ENCODE measurements at places on chromosomes 7 and 10. TPM values are rescaled to one million over a fixed set of nuclear protein-coding genes. Genes with fewer than 3 reads are reported as not detected.

DNA sequence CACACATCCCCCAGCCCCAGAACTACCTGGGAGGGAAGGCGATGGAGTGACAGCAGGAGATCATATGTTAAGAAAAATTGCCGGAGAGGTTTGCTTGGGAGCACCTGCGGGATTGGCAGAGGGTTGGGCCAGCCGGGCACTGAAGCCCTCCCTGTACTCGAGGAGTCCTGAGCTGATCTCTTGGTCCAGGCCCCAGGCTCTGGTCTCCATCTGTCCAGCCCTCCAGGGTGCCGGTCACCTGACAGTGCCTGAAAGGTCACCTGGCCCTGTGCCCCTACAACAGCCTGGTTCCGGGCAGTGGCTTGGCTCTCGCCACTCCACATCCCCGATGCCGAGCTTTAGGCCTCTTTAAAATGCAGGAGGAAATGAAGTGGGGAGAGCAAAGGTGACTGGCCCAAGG is 47.3 kb upstream of the PCBD1 start:
- DNase-seq = no peak

DNA sequence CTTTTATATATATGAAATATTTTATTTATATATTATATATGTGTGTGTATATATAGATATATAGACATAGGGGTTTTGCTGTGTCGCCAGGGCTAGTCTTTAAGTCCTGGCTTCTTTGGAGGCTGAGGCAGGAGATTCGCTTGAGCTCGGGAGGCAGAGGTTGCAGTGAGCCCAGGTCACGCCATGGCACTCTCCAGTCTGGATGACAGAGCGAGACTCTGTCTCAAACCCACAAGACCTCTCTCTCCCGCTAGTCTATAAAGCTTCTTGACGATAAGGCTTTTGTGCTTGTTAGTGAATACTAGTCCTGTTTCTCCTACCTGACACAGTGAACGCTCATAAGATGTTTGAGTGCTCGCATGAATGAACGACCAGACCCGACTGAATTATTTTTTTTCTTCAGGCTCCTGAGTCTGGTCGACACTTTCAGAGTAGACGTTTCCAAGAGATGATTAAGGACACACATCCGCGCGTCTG is 577 bp upstream of the DDX21 start:
- no peak for DNase-seq

Gene CASP7
- 41.2 TPM for total RNA-seq

DNA sequence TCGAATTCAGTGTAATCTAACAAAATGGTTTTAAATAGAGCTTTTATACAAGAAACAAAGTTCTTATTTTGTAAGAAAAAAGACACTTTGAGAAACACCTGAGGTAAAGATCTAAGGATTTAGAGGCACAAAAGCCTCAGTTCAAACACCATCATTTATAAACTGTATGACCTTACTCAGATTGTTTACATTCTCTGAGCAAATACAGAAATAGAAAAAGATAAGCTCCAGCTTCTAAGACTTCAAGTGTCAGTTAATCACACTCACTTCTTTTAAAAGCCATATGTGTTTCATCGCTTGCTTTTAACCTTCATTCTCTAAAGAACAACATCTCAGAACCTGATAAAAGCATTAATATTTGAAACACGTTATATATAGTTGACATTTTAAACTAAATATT is 27.9 kb downstream of the CADPS2 start:
- no peak for DNase-seq

GRCh38 chr10:84156768-84157167 is 16.8 kb upstream of the GPR15LG start:
- no peak for DNase-seq

- DNase-seq = peak; percentile 43
Measured at GRCh38 chr10:96578633-96579032, 8.2 kb downstream of the TM9SF3 start.

GRCh38 chr10:78802866-78803265 is 265.9 kb upstream of the ZMIZ1 start:
- no peak for DNase-seq

DNA sequence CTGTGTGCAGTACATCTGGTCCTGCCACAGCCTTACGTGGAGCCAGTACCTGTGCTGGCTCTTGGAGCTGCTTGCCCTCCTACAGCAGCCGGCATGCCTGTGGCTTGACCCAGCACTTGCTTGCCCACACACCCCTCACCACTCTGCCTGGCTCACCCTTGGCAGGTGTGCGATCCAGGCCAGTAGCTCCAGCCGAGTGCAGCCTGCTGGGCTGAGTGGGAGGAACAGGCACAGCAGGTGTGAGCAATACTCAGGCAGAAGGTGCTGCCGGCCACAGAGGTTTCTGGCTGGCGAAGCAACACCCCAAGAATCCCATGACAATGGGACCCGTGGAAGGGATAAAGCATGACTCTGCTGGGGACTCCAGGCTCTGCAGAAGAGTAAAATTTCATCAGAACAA is 173.5 kb upstream of the ADCY1 start:
- DNase-seq = peak; percentile 17

Gene ECD
- total RNA-seq = 33.7 TPM

GRCh38 chr7:87687653-87688254 is 59.6 kb downstream of the RUNDC3B start:
- no peak for DNase-seq

GRCh38 chr7:135840591-135840990 is 92.0 kb upstream of the FAM180A start:
- DNase-seq = no peak

DNA sequence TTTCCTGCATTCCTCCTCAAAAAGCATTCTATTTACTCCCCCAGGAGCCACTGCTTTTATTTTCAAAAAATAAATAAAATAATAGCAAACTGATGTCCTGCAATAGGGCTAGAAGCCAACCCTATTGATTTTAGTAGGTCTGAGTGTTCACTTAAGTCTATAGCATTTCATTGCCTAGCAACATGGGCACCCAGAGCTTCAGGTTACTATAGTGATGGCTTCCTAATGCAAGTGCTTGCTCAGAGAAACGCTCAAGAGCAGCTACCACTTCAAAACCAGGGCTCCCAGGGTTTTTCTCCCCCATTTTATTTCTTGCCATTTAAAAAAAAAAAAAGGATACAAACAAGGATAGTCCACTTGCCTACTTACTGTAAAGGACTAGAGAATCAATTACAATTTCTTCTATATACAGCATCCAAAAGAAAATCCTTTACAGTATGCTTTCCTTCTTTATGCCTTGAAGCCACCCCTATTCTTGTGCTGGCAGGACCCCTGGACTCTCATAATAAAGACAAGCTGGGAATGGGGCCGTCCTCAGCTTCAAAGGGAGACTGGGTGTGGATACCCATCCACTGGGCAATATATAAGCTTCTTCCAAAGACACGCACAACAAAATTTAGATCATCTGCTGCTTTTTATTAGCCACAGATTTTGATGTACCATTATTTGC is 133.3 kb downstream of the VPS41 start:
- no peak for DNase-seq

DNA sequence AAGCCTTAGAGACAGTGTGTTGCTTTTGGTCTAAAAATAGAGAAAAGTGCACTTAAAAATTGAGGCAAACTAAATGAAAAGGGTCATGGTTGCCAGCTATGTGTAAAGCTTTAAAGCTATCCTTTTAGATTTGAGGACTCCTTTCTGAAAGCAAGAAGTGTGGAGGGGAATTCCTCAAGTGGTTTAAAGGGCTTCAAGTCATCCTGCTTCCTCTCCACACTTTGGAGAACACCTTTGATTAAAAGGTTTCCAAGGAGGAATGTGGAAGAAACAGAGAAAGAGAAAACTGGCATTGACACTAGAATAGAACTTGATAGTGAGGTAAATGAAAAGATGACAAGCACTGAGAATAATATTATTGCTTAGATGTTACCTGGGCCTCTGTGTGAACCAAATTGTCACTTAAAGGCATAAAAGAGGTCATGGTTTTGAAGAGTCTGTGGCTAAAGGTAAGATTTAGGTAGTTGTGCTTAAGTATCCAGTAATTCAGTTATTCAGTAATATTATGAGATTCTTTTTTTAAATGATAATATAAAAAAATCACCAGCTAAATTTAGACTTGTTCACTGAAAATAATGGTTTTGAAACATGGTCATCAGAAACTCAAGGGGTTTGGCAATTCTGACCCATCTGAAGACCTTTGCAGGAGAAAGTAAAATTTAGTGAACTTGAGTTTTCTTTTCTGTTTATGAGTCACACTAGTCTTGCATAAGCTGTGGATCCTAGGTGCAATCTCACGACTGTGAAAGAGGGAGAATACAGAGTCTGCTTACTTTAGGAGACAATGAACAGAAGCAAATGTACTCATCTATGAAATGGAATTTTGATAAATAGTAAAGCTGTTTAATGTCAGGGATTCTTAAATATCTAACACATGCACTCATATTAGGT is 466.0 kb downstream of the KIF20B start:
- DNase-seq = peak; percentile 57

DNA sequence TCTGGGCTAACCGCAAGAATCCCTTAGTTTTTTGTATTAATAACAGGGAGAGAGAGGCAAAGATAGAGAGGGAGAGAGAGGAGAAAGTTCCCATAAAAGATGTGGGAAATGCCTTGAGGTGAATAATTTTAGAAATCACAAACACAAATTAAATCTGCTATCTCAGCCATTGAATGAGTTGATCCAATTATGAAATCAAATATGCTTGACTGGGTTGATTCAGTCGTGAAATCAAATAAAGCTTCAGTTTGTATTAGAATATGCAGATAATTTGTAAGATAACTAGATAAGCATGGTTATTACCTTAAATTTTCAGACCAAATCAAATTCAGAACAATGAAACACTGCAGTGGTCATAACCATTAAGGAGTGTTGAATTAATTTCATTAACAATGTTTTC is 68.9 kb downstream of the SEMA3A start:
- no peak for DNase-seq

GRCh38 chr7:118220583-118220982 is 3.9 kb upstream of the ANKRD7 start:
- no peak for DNase-seq

DNA sequence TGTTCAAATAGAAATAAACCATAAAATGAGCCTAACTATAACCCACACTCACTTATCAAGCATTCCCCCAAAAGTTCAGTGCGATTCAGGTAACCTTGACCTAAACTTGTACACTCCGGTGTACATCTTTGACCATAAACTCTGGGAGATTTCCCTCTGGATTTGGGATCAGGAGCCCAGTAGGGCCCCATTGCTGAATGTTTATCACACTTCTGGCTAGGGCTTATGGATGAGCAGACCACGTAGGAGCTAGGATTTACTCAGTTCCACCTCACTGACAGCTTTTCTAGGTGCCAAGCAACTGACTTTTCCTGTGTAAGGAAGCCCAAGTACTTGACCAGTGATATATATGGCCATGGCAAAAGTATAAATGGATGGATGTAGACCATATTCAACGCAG is 113.7 kb downstream of the SVOPL start:
- no peak for DNase-seq

Gene TMEM26
- 0.10 TPM for total RNA-seq

Gene ARHGAP22
- 19.7 TPM for total RNA-seq

Gene THSD7A
- total RNA-seq = 2.5 TPM

DNA sequence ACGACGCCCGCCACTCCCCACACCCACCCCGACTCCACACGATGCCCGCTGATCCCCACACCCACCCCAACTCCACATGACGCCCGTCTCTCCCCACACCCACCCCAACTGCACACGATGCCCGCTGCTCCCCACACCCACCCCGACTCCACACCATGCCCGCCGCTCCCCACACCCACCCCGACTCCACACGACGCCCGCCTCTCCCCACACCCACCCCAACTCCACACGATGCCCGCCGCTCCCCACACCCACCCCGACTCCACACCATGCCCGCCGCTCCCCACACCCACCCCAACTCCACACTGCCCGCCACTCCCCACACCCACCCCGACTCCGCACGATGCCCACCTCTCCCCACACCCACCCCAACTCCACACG is 317.0 kb downstream of the DNAJB6 start:
- DNase-seq = no peak

GRCh38 chr7:54663603-54664234 is 95.3 kb downstream of the SEC61G start:
- DNase-seq = no peak

Data from renal cortical epithelial cell (primary cell).